ENCODE measurements at places on chromosomes 12 and 14.

GRCh38 chr12:104347374-104348075, 44.0 kb downstream of the EID3 start:
- no peak for DNase-seq

DNA sequence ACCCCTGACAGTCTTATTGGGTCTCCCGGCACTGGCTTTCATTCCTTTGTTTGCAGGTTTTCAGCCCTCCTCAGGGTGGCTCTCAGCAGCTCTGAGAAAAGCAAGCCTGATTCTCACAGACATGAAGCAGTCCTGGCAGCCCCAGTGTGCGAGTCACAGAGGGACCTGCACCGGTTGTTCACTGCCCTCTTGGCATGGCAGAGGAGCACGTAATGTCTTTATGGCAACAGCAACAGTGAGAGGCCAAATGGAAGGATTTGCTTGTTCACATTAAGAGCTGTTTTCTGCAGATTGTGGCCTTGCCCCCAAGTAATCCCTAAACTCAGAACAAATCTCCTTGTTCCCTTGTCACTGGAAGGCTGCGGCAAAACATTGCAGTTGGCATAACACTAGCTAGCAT, 3.4 kb downstream of the KCNA5 start:
- DNase-seq: no peak

DNA sequence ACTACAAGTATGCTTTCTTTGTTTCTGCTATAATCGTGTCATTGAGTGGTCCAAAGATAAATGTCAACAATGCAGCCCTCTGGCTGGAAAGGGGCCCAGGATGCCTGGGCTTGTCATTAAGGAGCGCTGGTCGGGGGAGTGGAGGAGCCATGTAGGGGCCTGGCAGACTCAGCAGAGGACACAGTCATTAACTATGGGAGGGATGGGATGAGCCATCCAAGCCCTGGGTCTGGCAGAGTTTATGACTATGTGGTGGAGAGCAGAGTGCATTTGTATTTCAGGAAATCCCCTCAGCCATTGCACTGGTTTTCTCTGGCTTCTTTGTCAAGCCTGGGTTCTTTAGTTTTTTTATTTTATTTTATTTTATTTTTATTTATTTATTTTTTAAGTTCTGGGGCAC, 243.1 kb downstream of the C12orf75 start:
- no peak for DNase-seq

DNA sequence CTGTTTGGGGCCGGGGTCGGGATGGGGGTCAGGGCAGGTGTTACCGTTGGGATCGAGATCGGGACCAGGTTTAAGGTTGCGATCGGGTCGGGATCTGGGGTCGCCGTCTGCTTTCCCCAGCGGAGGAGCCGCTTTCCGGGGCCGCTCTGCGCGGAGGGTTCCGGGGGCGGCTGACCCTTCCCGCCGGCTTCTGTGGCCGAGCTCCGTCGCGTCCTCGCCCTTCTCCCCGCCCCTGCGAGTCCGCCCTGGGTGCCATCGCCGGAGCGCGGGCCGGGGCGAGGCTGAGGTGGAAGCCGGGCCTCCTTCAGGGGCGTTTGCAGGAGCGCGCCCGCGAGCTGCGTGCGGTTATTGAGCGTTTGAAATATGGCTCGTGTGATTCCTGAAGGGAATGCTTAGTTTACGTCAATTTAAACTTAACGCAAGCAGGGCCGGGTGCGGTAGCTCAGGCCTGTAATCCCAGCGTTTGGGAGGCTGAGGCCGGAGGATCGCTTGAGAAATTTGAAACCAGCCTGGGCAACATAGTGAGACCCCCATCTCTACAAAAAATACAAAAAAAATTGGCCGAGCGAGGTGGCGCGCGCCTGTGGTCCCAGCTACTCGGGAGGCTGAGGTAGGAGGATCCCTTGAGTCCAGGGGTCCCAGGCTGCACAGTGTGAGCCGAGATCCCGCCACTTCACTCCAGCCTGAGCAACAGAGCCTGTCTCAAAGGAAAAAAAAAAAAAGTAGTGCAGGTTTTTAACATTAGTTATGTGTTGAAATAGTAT, 620 bp downstream of the PGAM5 start:
- DNase-seq: peak; percentile 23

DNA sequence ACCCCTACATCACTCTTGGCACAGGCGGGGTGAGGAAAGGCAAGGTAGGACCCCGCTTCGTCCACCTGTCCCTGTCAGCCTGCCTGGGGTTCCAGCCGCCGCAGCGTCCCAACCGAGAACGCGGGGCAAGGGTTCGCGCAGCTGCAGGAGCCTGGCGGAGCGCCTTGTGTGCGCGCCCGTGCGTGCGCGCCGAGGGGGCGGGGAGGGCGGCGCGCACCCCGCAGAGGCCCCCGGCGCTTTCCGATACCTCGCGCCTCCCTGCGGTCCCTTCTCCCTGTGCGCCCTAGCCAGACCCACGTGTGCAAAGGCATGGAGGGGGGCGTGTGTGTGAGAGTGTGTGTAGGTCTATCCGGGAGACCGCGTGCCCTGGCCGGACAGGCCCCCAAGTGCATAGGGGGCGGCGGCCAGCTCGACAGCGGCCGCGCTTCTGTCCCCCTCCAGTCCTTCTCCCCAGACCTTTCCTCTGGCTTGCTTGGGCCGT, 122.4 kb downstream of the TSPAN9 start:
- no peak for DNase-seq

- DNase-seq: no peak
These were observed 175.9 kb downstream of the TRHDE start for GRCh38 chr12:72448089-72448488.

GRCh38 chr14:50225067-50225973, 6.1 kb downstream of the SOS2 start:
- DNase-seq: no peak

DNA sequence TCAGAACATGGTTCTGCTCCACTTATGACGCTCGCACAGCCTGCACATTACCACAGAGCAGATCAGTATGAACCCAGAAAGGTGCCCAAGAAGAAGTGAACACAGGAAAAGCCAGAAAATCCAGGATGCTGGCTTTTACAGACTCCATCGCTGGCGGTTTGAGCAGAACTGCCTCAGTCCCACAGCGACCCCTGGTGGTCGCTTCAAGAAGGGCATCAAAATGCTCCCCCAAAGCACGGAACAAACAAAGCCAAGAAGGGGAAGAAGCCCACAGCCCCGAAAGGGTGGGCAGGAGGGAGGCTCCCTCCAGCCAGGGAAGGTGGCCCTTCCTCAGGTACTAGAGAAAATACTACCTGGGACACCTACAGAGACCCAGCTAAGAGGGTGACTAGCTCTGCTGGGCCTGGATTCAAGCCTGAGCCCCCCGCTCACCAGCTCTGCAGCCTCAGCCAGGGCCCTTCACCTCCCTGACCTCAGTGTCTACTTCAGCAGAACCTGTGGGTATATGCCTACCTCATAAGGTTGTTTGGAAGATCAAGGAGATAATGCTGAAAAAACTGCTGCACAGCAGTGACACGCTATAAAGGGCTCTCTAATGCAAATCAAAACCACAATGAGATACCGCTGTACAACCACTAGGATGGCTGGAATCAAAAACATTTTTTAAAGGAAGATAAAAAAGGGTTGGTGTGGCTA, 98.1 kb downstream of the NCOR2 start:
- DNase-seq: no peak

GRCh38 chr12:88854260-88854659, 274.0 kb upstream of the KITLG start:
- no peak for DNase-seq

DNA sequence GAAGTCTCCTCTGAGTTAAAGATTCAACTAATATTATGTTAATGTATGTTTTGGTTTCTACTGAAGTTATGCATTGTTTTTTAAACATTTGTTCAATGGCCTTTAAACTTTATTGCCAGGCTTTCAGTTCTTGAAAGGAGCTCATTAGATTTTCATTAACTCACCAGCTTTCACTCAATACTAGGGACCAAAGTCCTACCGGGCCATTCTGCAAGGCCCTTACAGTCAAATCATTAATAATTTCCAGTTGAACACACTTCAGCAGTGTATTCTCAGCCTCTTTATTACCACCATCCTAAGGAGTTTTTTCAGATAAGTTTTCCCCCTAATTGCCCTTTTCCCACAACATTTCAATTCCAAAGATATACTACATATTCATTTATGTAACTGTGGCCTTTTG, 409.2 kb downstream of the DIO2 start:
- no peak for DNase-seq

GRCh38 chr12:6613015-6613775, 6.0 kb upstream of the CHD4 start:
- peak; percentile 16 for DNase-seq

- no peak for DNase-seq
These were observed 77.6 kb downstream of the LGMN start for GRCh38 chr14:92670643-92671366.

- peak; percentile 24 for DNase-seq
These were observed 732 bp downstream of the ZNF664 start for GRCh38 chr12:123973552-123974341.

DNA sequence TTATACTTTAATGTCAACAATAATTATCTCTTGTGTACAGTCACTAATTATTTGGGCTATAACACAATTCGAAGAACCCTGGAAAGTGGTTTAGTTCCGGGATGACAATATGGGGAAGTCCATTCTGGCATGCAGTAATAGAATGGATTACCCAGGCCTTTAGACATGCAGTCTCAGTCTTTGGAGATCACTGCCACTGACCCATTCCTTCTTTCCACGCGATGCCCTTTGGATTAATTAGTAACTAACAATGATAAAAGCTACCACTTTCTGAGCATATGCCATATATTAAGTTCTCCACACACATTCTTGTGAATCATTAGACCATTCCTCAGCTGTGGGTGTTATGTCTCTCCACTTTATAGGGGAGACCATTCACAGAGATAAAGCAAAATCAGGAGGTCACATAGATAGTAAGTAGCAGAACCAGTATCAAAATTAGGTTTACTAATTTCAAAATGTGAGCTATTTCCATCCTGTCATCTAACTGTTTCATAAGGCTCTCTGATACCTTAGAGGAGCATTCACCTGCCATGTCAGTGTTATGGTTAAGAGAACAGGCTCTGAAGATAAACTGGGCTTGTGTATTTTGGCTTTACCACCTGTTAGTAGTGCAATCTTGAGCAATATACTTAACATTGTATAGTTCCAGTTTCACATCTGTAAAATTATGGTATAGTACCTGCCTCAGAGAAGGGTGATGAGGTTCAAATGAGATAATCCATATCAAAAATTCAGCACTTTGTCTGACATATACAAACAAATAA, 27.2 kb upstream of the KCNJ8 start:
- no peak for DNase-seq

DNA sequence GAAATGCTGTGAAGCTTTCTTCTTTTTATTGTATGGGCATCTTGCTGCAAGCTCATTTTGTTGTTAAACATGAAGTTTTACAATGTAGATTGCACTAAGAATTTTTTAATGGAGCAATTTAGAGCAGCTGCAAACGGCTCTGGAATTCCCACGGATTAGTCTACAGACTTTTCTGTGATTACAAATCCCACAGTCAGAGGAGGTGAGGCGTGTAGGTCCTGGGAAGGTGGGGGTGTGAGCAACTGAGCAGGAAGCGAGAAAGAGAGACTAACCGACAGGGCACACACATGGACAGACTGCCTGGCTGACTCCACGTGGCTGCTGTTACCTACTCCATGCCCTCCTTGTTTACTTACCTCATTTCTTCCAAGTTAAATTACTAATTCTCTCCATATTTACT, 348.5 kb downstream of the NPAS3 start:
- no peak for DNase-seq

GRCh38 chr14:92928258-92928629, 5.3 kb downstream of the CHGA start:
- no peak for DNase-seq

DNA sequence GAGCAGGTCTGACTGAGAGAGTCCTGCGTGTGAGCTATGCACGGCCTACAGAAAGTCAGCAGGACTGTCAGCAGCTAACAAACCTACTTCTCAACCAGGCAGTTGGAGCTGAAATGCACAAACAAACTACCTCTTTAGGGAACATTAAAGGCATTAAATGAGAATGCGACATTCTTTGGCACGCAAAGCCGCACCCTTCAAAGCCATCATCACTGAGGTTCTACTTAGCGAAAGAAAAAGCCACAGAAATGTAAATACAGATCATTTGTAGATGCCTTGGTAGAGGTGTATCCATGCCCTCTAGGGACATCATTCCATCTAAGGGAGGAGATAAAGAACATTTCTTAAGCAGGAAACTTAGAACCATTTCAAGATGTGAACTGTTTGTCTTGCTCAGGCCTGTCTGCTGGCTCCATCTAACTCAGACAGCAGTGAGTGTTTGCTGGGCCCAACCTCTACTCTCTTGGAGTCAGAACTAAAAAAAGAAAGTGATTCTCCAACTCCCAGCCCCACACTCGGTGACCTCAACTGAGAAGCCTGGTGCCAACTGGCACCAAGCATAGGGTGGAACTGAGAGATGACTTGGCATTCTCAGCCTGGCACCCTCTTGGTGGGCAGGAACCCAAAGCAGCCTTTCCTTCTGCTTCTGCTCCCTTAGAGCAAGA, 63.5 kb upstream of the MBIP start:
- DNase-seq: no peak

DNA sequence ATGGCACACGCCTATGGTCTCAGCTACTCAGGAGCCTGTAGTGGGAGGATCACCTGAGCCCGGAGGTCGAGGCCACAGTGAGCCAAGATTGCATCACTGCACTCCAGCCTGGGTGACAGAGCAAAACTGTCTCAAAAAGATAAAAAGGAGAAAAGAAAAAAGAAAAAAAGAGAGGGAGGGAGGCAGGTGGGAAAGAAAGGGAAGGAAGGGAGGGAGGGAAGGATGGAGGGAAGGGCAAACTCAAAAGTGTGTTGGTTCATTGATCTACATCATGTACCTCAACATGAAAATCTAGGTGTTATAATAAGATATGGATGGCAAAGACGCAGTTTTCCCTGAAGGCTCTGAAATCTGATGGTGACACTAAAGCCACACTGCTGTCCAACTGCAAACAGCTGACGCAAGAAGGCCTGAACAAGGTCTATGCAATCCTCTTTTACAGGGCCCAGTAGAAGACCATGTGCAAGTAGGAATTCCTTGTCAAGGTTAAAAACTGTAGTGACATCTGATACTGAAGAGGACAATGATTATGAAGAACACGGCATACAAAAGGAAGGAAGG, 143.6 kb downstream of the ITPR2 start:
- DNase-seq: no peak

- DNase-seq: no peak
These were observed 59.0 kb downstream of the GAS2L3 start for GRCh38 chr12:100632445-100632892.

- DNase-seq: no peak
These were observed 954 bp upstream of the SLC39A2 start for GRCh38 chr14:20998139-20998538.

DNA sequence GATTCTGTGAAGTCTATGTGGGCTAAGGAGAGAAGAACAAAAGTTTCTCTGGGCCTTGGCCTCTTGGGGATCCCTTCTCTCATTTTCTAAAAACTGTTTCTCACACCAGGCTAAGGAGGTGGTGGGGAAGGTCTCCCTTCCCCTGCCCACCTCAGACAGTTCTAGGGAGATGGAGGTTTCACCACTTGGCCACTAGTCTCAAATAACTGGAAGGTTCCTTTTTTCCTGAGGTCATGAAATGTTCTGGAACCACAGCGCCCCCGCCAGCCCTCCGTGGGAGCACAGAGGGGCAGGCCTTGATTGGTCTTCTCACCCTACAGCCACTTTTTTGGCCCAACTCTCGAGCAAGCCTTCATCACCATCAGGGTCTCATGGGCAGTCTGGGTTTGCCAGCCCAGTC, 12.6 kb downstream of the C12orf43 start:
- DNase-seq: no peak

- DNase-seq: no peak
These were observed 216.3 kb upstream of the FLRT2 start for GRCh38 chr14:85313560-85314207.

GRCh38 chr12:2294651-2295475, 242.1 kb downstream of the CACNA1C start:
- DNase-seq: no peak

GRCh38 chr12:21849878-21850277, 75.4 kb upstream of the KCNJ8 start:
- no peak for DNase-seq
